ENCODE measurements at places on chromosomes 3 and 15.

DNA sequence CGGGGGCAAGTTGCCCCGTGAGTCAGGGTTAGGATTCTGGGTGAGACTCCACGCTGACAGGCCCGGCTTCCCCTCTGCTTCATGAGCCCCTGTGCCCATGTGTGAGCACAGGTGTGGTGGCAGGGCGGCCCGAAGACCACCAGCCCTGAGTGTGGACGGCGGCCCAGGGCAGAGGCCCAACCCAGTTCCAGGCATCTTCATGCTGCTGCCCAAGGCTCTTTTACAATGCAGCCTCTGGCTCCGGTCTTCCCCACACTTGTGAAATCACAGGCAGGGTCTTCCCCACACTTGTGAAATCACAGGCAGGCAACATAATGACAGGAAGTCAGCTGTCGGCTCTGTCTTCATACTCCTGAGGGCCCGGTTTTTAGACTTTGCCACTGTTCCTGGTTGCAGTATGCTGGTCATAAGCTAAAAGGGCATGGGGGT is 78.8 kb downstream of the AAGAB start:
- DNase-seq = no peak

DNA sequence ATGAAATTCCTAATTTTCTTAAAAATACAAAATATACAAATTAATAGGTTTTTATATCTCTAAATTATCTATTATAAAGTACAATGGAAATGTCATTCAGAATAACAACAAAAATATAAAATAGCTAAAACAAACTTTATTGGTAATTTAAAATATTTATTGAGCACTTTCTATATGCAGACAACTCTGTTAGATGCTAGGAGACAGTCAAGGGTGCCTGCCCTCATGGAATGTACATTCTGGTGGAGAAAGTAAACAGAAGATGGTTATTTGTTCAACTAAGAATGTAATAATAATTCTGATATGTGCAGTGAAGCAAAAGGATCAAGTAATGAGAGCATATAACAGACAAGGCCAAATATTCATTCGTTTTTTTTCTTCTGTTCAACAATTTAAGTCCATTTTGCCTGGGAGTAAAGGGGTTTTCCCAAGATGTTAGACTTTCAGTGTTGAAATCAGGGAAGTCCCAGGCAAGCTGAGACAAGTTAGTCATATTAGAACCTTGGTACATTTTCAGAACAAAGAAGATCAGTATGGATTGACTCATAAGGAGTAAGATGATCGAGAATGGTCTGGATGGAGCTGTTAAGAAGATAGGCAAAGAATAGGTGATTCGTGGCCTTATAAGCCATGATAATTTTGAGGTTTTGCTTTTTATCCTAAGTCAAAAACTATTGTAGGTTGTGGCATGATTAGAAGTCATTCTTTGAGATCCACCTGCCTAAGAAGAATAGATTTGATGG is 150.2 kb upstream of the MLF1 start:
- DNase-seq = no peak

- DNase-seq = no peak
These were observed 136.4 kb downstream of the DNAJB8 start for GRCh38 chr3:128330214-128330842.

GRCh38 chr3:146223401-146224373 is 27.2 kb downstream of the PLSCR4 start:
- no peak for DNase-seq

- no peak for DNase-seq
These were observed 19.6 kb downstream of the PPARG start for GRCh38 chr3:12308517-12308916.

DNA sequence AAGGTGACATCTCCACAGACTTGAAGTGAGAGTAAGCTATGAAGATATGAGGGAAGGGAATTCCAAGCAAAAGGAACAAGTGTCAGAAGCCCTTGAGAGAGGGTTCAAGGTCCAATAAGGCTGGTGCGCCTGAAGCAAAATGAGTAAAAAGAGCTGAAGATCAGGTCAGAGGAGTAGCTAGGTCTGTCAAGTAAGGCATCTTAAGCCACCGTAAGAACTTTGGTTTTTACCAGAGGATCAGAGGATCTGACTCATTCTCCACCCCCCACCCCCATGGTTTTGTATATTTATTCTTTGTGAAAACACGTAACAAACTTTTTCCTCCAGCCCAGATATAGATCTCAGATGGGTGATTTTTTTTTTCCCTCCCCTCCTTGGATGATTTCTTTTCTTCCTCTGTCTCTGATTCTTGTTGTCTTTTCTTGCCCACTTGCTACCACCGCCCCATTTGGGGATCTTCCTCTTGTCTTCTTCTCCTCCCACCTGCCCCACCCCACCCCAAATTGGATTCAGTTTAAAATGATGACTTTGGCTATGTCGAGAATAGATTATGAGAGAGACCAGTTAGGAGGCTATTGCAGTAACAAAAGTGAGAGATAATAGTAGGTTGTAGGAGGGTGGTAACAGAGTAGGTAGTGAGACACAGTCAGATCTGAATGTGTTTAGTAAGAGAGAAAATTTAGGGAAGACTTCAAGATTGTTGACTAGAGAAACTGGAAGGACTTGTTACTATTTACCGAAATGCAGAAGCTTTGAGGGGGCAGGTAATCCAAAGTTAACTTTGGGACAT is 6.1 kb downstream of the TRMT10C start:
- DNase-seq = no peak

DNA sequence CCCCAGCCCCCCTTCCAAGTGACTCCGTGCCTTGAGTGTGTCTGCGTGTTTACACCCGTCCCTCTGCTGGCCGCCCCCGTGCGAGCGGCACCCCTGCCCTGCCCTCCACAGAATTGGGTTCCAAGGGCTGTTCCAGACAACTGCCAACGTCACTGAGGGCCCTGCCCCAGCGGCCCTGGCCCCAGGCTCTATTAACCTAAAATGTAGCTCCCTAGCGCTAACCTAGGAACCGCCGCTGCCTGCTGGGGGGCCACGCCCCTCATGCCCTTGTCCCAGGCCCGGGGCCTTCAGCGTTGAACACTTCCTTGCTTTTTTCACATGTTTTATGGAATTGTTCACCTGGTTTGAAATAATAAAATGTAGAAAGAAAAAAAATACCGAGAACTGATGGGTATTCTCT is 10.0 kb upstream of the SEMA3B start:
- DNase-seq = no peak

DNA sequence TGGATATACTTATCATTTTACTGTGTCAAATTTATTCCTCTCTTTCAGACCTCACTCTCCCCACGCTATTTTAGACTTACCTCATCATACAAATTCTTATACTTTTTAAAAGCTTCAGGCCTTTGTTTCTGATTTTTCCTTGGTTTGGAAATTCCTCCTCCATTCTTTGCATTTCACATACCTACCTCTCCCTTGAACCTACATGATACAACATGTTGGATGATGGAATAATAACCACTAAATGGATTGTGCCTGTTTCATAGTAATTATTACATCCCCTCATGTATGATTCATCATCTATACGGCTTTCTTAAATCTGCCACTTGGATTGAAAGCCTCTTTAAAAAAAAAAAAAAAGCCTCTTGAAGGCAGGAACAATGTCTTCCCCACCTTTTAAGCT is 24.6 kb downstream of the TRIP4 start:
- DNase-seq = no peak

- no peak for DNase-seq
These were observed 86.4 kb downstream of the TIGIT start for GRCh38 chr3:114380233-114380651.

DNA sequence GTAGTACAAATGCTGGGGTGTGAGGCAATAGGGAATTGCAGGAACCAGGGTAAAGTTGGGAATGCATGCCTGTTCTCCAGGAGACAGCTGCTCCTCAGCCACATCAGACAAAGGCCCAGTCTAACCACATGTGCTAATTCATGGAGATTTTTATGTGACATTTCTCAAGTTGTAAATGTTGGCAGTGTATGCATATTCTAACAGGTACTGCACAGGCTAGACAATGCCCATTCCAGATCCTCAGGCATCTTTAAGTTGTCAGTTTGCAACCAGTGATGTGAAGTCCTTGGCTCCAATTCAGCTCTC is 84.9 kb downstream of the EEFSEC start:
- DNase-seq = no peak

DNA sequence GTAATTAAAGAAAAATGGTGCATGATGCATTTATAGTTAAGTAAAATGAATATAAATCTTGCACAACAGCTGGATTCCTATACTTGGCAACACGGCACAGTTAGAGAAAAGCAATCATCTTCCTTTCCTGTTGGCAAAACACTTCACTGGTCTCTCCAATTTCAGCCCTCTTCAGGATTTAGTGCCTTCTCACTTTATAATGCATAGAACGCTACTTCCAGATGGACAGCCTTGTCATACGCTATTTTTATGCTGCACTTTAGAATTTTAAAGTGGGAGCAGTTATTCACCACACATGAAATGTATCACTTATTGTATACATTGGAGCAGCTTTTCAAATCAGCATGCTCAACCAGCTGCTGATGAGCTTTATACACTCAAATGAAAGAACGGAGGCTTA is 194.4 kb upstream of the GBE1 start:
- no peak for DNase-seq

DNA sequence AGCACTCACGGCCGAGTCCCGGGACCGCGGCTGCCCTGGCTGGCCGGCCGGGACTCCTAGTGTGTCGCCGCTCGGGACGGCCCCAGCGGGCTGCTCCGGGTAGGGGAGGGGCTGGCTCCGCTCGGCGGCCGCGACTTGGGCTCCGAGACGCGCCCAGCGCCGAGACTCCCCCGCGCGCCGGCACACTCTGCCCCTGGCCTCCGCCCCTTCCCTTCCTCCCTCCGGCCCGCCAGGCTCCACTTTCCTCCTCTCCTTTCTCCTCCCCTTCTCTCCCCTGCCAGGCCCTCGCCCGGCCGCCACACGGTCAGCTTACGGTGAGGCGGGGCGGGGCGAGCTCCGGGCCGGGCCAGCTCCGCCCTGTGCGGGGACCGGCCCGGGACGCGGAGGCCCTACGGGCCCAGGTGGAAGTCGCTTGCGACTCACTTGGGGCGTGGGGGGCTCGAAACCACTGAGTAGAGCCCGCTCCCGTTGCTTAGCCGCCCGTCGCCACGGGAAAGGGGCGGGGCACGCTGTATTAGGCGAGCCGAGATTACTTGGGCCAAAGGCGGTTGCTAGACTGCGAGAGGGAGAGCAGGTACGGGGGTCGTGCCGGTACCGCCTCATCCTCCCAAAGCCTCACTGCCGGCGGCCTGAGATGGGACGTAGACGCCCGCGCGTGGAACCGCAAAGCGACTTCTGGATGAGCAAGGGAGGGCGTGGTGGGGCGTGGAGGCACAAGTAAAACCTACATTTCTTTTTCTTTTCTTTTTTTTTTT is at the start of gene ITGB5:
Gene ITGB5 (minus strand): TSS at position 189 of the 755 bp plus-strand sequence. CDS start 365 bp downstream, outside the sequence.
- DNase-seq = no peak

DNA sequence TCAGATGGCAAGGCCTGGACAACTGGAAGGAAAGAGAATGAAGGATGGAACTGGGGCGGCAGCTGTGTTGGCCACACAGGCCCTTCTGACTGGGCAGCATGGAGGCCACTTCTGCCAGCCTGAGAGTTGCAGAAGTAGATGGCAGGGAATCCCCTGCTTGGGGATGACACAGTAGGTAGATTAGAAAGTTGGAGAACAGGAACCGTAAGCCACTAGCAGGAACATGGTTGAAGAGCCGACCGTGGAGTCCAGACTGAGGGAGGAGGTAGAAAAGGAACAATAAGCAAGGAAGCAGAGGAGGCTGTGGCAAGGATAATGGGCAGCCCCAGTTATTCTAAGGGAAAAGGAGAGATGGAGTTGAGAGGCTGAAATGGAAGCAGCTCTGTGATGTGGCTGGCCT is 26.4 kb upstream of the ZNF774 start:
- no peak for DNase-seq

GRCh38 chr3:170909129-170909903 is 879 bp upstream of the EIF5A2 start:
- DNase-seq = no peak

GRCh38 chr15:43186003-43186353 is 775 bp downstream of the CCNDBP1 start:
- no peak for DNase-seq

- no peak for DNase-seq
These were observed 42.9 kb downstream of the CFAP20DC start for GRCh38 chr3:59006634-59007517.

DNA sequence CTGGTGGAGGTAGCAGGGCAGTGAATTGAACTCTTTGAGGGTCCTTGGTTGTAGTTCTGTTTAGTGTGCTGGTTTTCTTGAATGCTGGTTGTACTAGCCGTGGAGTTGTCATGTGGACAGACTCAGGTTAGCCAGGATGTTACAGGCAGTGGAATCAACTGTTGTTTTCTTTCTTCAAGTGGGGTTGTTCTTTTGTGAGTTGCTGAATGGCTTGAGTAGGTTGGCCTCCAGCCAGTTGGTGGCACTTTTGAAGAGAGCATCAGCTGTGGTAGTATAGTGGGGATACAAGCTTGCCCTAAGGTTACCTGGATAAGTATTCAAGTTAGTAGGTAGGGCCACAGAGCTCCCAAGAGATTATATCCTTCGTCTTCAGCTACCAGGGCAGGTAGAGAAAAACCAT is 31.8 kb upstream of the RARB start:
- no peak for DNase-seq

DNA sequence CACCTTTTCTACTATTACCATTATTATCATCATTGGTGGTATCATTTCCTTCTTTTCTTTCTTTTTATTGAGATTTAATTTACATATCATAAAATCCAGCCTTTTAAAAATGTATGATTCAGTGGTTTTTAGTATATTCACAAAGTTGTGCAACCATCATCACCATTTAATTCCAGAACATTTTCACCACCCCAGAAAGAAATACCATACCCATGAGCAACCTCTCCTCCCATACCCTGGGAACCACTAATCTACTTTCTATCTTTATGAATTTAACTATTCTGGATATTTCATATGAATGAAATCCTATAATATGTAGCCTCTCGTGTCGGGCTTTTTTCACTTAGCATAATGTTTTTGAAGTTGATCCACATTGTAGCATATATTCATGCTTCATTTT is 29.1 kb downstream of the AAGAB start:
- no peak for DNase-seq

- no peak for DNase-seq
These were observed 595.5 kb upstream of the AGTR1 start for GRCh38 chr3:148102156-148102555.

- no peak for DNase-seq
These were observed 279.3 kb downstream of the KCNH8 start for GRCh38 chr3:19427422-19428149.

- DNase-seq = no peak
These were observed 57.3 kb downstream of the ROBO2 start for GRCh38 chr3:77096966-77097890.

DNA sequence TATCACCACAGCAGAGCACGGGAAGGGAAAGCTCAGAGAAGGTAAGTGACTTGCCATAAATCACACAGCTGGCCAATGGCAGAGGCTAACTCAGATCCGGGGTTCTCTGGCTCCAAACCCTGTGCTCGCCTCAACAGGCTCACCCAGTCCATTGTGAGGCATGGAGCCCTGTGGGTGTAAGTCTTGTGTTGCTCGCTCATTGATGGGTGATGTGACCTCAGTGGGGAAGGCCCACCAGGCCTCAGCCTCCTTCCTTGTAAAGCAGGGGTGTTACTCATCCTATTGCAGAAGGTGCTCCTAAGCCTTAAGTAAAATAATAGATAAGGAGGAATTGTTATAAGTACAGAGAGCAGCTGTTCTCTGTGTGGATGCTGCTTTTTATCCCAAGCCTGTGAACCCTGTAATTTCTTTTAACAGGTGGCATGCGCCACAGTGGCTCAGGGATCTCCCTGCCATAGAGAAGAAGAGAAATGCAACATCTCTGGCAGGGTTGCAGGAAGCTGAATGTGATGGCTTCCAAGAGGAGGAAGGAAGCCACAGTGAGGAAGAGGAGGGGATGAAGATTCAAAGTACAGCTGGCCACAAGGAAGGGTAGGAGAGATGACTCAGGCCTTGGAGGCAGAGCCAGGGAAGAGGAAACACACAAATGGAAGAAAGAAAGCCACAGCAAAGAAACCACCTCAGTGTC is 30.9 kb upstream of the SPSB4 start:
- DNase-seq = no peak

GRCh38 chr3:72407766-72408165 is 440.5 kb downstream of the SHQ1 start:
- DNase-seq = no peak
